ENCODE measurements at places on chromosomes 2 and 18.

DNA sequence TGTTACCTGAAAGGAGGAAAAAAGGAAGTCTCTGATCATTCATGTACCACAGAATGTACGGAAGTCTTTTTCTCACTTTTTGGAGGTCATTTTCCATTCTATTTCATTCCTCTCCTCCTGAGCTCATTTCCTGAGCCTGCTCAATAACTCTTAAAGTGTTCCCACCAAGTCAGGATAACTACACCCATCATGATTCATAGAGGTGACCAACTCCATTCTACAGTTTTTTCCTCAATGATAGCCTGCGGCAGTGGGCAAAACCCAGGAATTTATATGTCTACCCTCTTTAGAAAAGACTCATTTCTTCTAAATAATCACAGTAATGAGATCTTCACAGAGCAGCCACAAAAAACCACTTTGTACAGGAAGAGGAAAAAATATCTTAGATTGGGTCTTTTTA is 372.5 kb downstream of the RBM43 start:
- no peak for DNase-seq

- no peak for DNase-seq
Observed at GRCh38 chr2:199870581-199870980, 19.6 kb upstream of the FTCDNL1 start.

DNA sequence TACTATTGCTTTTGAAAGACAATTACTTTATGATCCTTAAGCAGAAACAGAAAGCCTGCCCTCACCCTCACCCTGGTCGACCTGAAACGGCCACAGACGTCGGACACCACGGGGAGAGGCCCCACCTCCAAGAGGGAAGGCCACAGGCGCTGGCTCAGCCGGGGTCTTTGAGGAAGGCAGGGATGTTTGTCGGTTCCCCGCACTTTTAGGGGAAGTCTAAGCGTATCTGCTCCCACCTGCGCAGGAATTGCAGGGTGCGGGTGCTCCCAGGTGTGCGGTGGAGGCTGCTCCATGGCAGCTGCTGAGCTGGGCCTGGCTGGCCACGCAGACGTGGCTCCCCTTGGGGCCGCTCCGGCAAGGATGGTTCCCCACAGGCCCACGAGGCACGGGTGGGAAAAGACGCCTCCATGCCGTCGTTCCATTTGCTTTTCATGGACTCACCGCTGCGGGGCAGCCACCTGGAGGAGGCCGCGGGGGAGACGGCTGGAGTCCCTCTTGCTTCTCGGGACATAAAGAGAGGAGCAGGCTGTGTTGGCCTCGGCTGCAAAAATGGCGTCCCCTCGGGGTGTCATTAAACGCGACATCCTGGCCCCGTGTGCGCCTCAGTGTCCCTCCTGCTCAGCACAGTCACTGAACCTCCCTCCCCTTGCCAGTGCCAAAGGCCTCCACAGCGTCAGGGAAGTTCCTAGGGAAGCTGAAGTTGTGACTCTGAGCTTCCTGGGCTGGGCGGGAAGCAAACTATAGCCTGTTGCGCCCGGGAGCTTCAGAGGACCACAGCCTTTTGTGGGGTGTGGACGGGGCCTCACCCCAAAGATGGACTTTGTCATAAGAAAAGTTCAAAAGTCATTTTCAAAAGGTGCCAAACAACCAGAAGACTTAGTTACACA is 63.4 kb downstream of the NFATC1 start:
- DNase-seq = no peak

DNA sequence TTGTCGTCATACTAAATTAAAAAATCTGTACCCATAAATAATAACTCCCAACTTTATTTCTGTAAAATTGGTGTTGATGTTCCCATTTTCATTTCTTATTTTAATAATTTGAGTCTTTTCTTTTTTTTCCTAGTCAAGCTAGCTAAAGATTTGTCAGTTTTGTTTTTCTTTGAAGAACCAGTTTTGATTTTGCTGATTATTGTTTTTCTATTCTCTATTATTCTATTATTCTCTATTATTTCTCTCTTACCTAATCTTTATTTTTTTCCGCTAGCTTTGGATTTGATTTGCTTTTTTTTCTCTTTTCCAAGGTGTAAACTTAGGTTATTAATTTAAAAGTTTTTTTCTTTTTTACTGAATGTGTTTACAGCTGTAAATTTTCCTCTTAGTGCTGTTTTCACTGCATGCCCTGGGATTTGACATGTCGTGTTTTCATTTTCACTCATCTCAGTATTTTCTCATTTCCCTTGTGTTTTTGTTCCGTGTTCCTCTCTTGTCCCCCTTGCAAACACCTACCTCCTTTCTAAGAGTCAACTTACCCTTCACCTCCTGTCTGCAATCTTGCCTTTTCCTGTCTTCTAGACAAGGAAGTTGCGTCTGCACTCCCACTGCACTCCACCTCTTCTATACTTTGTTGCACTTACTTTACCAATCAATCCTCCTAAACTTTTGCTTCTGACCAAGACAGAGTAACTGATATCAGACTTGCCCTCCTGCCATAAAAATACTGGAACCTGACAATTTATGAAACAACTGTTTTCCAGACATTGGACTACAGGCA is 18.8 kb downstream of the PSMG2 start:
- DNase-seq = no peak

DNA sequence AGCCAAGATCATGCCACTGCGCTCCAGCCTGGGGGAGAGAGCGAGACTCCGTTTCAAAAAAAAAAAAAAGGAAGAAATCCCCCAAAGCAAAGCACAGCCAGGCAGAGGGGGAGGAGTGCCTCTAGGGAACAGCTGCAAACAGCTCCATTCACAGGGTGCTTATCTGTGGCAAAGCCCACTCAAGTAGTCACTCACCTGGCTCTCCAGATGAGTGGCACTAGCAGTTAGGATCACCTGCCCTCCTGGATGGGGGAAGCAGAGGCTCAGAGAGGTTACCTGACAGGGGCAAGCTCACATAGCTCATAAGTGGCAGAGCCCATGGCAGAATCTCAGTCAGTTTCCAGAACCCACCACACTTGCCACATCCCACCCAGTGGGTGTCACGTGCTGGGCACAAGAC is 30.3 kb downstream of the TFCP2L1 start:
- no peak for DNase-seq

- no peak for DNase-seq
Observed at GRCh38 chr2:136901732-136902131, 136.4 kb downstream of the THSD7B start.

GRCh38 chr2:3460156-3460555 is 59.2 kb downstream of the ADI1 start:
- no peak for DNase-seq

DNA sequence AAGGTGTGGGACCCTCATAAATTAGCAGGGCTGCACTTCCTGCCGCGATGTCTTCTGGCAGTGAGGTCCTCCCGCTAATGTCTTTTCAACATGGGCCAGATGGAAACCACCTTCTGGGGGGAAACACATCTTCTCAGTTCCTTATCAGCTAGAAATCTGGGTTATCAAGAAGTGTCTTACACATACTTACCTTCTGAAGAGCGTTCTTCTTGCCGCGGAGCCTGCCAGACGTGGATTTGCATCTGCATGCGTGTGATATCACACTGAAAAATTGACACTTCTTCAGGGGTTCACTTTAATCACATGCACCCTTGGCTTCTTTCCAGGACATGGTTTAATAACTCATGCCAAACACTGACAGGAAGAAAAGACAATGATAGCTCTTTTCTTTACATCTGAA is 163.5 kb upstream of the SOX11 start:
- DNase-seq = no peak

GRCh38 chr2:237405006-237405559 is 8.9 kb downstream of the COL6A3 start:
- DNase-seq = no peak

GRCh38 chr18:42290318-42291307 is 335.6 kb downstream of the PIK3C3 start:
- DNase-seq = no peak

DNA sequence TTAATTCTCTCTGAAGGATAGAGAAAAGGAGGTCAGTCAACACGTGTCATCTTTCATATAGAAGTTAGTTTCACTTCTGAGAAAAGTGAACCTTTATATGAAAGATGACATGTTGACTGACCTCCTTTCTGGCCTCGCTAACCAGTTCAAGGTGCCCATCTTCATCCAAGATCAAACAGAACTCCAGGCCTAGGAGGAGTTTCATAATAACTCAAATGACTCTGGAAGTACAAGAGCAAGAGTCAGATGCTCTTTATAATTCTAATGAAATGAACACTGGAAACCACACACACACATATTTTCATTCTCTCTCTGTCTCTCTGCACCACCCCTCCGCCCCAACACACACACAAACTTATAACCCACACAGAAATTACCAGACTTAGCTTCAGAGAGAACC is 16.3 kb downstream of the ANKRD44 start:
- no peak for DNase-seq

DNA sequence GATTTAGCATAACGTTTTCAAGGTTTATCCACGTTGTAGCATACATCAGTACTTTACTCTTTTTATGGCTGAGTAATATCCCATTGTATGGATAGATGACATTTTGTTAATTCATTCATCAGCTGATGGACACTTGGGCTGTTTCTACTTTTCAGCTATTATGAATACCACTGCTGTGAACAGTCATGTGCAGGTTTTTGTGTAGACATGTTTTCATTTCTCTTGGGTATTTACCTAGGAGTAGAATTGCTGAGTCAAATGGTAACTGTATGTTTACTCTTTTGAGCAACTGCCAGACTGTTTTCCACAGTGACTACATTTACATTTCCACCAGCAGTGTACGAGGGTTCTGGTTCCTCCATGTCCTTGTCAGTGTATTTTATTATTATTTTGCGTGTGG is 33.9 kb downstream of the COX7A2L start:
- no peak for DNase-seq

- DNase-seq = no peak
Observed at GRCh38 chr18:8428951-8429350, 180.3 kb upstream of the RAB12 start.

DNA sequence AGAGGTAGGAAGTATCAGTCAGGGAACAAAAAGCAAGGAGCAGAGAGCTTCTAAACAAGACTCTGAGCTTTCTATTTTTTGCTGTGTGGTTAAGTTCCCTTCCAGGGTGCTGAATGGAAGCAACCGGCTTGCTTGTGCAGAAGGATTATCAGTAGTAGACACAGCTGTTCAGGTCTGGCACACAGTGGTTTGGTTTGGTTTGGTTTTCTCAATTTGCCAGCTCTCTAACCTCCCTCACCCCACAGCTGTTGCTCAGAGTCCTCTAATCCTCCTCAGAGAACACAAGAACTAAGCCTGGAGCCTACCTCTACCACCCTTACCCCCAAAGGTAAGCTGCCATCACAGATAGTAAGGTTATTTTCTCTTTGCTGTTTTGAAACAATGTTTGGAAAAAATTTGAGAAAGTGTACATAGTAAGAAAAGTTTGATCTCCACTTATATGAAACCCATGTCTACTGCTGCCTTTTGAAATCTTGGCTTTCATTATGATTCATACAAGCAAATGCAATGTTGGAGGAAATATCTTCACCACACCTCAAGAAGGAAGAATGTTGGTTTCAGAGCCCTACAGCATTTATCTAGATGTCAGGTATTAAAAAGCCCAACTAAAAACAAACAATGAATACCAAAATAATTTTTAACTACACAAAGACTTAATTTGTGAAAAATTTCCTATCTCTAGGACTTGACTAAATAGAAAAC is 255.3 kb downstream of the NR4A2 start:
- DNase-seq = no peak

DNA sequence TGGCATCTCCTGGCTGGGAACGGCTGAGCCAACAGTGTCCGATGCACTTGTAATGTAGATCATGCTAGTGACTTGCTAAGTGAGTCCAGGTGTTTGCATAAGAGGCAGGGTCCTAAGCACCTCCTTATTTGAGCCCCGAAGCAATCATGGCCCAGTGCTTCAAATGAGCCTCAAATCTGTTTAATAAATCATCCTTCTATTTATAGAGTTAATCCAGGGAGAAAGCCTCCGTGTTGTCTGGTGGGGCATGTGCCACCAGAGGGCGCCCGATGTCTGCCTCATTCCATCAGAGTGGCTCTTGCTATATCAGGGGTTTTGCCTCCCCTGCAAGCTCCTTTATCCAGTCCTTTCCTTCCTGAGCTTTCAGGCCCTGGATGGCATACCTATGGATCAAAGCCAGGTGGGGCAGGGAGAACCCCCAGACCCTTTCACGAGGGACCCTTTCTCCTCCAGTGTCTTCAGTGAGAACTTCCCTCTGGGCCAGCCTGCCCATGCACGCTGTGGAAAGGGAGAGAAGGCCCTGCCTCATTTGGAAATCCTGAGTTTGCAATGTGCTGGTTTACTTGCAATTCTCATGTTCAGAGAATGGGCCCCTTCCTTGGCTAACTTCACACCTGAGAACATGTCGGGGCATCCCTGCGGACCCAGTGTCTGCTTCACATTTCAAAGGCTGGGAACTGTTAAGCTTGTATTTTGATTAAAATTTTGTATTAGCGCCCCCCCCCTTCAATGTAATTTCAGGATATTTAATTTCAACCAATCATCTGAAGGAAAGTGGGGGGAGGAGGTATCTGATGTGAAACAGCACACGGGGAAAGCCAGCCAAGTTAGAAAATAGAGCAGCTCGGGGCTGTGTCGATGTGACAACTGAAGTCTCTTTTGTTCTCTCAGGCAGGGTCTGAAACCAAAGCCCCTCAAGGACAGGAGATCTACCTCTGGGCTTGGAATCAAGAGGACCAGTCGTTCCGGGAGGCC is 39.7 kb downstream of the RDH14 start:
- peak; percentile 57 for DNase-seq

DNA sequence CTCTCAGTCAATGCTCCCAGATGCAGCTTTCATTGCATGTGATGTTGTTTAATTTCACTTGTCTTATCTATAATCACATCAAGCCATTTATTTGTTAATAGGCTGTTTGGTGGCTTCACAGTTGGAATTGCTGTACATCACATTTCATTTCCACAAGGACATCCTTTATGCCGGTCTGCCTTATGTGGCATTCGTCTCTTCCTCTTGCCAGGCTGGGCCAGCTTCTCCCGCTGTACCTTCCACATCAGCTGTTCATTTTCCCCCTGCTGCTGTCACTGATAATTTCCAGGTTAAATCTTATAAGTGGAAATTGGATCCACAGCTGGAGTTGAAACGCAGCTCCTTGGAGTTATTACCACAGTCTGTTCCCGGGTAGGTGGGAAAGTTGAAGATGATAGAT is 110.6 kb downstream of the DPP10 start:
- no peak for DNase-seq

- no peak for DNase-seq
Observed at GRCh38 chr2:2572393-2573204, 241.5 kb upstream of the MYT1L start.

DNA sequence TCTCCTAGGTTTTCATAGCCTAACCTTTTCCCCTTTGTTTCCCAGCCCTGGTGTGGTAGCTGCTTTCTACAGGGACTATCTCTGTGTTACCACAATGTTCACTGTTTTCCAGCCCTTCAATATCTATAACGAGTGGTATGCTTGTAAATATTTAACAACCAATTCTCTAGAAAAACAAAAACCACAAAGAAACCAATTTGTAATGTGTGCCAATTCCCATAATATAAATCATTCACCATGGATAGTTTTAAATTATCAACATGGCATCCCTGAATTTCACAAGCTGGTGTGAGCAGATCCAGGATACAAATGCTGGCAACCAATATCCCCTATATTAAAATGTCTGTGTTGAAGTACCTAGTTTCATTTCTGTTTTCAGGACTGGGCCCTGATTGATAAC is 207.5 kb upstream of the FBXO11 start:
- no peak for DNase-seq

- no peak for DNase-seq
Observed at GRCh38 chr2:224793946-224794345, 77.8 kb upstream of the CCDC195 start.

All from activated T-helper 9 cell treated with anti-CD3 and anti-CD28 coated beads, Interleukin-2, amount 50 U/mL, for 16 hours (primary cell).